ENCODE measurements at places on chromosomes 16 and 17.

DNA sequence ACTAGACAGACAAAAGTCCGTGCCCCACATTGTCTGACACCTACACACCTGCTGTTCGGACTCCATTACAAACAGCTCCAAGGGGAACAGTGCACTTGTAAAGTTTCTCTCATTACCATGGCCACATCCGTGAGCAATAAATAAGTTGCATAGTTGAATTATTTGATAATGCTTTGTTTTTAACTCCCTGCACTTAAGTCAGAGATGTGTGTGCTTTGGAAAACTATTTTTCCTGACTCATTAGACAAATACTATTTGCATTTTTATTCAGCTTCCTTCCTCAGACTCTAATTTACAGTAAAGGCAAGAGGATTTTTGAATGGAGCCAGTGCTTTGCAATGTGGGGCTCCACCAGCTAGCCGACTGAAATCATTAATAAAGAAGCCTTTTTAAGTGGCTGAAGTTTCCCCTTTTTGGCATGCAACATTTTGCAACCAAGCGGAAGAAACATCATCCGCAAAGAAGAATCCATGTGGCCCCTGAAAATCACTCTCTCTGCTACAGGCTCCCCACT is 6.5 kb upstream of the CCL2 start:
- DNase-seq, result no peak

DNA sequence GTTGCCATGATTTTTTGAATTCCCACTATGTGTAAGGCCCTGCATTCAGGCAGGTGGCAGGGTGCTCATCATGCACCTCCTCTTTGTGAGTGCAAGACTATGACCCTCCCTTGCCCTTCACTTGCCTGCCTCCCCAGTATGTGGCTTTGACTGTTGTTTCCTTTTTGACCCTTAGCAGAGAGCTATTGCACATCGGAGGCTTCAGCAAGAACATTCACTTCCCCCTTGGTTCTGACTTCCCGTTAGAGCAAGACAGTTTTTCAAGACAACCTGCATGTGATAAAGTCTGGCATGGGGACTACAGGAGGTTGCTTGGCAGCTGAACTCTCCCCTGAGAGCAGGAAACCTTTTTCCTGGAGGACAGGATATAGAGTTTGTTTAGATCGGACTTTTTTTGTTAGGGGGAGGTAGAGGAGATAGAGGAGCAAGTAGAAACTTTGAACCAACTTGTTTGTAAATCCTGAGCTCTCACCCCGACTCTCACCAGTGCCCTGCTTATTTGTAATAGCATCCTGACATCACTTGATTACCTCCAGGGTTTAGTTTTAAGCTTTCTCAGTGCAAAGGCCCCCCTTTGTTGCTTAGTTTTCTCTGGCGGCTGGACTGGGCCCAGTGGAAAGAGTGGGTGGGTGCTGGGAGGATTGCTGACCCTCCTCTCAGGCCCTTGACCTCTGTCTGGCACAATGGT is 34.3 kb downstream of the LIMD2 start:
- no peak for DNase-seq

DNA sequence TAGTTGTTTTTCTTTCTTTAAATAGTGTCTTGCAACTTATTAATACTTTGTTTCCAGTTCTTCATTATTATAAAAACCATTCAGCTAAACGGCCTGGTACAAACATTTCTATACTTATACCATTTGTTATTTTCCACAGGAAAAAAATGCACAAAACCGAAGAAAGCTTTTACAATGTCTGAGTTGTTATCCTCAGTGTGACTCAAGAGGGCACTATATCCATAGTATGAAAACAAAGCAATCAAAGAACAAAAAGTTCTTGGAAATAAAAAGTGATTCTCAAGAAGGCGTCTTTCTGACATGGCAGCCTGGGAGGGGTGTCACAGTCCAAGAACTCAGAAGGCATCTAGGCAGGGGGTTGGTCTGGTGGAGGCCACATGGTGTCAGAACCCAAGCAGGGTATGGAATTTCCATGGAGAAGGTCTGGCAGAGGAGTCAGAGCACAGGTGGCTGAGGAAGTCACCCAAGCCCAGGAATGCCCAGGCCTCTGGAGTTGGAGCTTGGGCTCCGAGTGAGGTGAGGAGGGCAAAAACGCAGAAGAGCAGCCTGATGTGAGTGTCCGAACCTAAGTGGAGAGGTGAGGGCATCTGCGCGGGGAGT is 70.9 kb upstream of the ATP2A3 start:
- no peak for DNase-seq

DNA sequence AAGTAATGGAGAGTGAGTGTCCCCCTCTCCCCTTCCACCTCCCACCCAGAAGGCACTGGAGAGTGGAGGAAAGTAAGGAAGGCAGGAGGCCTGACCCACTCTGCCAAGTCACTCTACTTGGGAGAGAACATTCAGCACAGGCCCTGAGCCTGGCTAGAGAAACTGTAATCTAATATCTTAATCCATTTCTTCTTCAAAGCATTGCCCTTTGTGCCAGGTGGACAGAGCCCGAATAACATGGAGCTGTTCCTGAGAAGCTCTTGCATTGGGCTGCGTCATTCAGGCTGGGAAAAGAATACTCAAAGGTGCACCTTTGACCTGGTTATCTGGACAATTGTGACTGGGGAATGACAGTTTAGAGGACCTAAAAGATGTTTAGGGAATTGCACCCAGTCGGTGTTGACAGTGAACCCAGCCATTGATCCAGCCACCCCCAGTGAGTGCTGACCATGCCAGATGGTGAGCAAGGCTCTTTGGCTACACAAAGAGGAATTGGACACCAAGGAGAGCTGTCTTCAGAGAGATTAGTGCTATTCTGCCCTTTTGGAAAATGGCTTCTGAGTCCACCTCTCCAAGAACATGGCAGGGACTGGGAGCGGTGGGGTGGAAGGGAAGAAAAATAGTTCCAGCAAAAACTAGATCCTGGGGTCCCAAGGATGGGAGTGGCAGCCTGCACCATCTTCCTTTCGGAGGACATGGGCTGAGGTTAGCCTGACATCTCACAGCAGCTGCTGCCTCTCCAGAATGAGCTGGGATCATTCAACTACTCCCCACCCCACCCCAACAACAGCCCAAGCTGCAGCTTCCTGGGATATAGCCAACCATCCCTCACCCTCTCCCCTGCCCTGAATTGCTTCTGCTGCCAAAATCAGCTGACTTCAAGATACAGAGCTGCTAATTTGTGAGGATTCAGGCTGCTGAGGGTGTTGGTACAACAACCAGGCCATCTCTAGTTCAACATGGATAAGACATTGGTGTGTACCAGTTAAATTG is 11.6 kb upstream of the NOG start:
- DNase-seq, result no peak

DNA sequence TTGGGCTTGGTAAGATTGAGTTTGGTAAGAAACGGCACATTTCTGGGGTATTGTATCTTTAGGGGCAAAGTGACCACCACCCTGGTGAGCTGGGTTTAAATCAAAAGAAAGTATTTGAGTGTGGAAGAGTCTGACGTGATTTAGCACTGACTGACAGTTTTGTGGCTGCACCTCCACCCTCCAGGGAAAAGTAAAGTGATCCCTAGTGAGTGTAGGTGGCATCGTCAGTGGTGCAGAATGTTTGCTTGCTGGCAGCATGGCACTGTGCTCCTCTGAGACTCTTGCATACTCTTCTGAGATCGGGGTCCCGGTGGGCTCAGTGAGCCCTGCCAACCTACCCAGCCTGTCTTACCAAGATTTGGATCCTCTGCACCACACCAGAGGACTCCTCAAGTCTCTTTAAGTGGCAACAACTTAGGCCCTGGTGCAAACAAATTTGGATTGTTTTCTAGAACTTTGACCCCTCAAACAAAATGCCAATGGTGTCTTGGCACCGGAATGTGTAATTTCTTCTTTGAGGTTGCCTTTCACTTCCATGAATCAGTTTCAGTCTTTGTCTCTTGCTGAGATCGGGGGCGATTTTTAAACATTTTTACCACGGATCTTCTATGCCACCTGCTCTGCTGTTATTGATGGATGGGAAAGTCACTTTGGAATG is 2.8 kb downstream of the PRKCB start:
- DNase-seq, result no peak

GRCh38 chr16:8623634-8624033 is 2.1 kb downstream of the METTL22 start:
- DNase-seq, result no peak

- DNase-seq, result no peak
Observed at GRCh38 chr17:5033352-5034015, 1.7 kb downstream of the SLC52A1 start.

DNA sequence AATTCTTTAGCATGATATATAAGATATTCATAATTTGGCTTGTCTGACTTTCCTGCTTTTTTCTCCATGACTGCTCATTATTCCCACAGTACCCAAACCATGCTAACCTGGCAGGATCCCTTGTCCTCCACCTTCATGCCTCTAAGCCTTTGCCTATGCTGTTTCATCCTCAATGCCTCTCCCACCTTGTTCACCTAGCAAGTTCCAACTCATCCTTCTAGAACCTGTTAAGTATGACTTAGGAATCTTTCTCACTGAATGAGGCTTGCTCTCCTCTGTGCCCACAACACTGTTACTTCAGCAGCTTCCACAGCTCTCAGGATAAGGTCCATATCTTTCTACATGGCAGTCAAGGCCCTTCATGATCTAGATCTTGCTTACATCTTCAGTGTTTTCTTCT is 34.0 kb downstream of the CA10 start:
- DNase-seq, result no peak

GRCh38 chr16:52652033-52652432 is 105.1 kb upstream of the TOX3 start:
- no peak for DNase-seq

DNA sequence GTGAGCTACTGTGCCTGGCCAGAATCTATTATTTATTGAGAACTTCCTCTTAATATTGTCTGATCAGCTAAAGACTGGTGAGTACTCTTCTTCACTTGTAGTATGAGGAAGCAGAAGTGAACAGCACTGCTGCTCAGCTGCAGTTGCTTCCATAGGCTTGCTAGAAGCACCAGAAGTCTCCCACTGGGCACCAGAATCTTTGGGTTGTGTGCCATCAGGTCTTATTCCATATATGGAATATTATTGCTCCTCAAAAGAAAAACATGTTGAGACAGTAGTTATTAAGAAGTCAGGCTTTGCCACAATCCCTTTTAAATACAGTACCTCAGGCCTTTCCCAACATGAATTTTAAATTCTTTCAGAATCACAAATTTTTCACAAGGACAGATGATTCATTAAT is 17.2 kb downstream of the SNTB2 start:
- DNase-seq, result no peak

- no peak for DNase-seq
Observed at GRCh38 chr17:68204736-68205135, 43.1 kb upstream of the AMZ2 start.

- DNase-seq, result peak; percentile 48
Observed at GRCh38 chr17:78903101-78903779, at the start of gene CEP295NL. Gene CEP295NL (minus strand): TSS chr17:78903201. CDS start chr17:78901828, 1,373 bp downstream.

All from progenitor cell of endocrine pancreas (in vitro differentiated cells).